ENCODE measurements at places on chromosomes 6 and 20.
A peak's percentile ranks its signal among the peaks of the same experiment; 100 is the strongest.

- DNase-seq: no peak
Measured at GRCh38 chr6:45075246-45075645, 252.9 kb upstream of the RUNX2 start.

DNA sequence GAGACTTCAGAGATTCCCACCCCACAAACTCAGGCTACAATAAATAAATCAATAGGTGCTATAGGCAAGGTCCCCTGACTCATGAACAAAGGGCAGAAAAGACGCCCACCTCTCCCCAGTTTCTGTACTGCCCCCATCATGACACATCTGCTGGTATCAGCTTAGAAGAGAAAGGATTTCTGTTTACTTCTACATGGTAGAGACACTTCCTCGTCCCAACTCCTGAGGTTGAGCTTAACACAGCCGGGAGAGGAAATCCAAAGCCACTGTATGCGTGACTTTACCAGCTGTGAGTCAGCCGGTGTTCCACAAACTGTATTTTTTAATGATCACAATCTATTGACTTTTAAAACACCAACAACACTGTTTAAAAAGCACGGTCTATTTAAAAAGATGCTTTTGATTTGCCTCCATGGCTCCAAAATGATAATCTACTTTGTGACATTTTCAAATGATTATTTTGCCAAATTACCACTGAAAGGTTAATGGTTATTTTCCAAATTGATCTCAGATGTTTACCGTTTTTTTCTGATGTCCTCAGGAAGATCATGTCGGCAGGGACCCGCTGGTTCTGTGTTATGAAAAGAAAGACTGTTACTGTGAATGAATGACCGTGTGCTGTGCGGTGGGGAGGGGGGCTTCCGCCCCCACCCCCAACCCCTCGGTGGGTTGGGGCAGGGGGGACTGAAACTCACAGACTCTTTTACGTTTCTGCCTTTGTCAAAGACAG, 72.5 kb downstream of the ATP9A start:
- DNase-seq: no peak

DNA sequence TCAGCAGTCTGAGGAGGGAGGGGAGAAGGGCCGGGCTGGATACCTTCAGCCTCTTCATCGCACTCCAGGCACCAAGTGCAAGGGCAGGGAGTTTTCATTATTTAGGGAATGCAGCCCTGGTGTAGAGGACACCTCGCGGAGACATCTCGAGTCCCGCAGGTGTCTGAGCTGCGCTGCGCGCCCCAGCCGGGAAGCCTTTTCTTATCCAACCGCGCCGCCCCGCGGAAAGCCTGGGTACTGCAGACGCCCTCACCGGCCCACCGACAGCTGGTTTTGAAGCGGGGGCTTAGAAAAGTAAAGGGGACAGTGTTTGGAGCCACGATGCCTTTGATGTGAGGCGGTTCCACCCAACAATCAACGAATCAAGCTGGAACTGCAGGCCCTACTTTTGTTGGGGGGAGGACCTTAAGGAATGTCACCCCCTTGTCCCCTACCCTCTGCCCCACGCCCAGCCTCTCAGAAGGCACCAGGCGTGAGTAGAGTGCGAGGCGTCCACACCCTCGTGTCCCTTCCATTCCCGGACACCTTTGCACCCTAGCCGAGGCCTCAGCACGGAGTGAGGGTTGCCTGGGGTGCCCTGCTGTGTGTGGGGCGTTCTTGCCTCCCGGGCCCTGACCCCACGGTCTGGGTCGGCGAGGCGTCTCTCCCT, 8.6 kb downstream of the NKX2-2 start:
- DNase-seq: peak; percentile 96

GRCh38 chr6:28896505-28897368, 27.0 kb downstream of the TRIM27 start:
- peak; percentile 63 for DNase-seq

GRCh38 chr6:27838058-27838944, 73.9 kb downstream of the OR2B2 start:
- peak; percentile 74 for DNase-seq

- DNase-seq: no peak
Measured at GRCh38 chr6:149031201-149031858, 284.5 kb downstream of the UST start.

GRCh38 chr20:18683839-18684238, 96.0 kb downstream of the DTD1 start:
- no peak for DNase-seq

GRCh38 chr6:111642463-111643158, 36.9 kb upstream of the TRAF3IP2 start:
- DNase-seq: peak; percentile 51

DNA sequence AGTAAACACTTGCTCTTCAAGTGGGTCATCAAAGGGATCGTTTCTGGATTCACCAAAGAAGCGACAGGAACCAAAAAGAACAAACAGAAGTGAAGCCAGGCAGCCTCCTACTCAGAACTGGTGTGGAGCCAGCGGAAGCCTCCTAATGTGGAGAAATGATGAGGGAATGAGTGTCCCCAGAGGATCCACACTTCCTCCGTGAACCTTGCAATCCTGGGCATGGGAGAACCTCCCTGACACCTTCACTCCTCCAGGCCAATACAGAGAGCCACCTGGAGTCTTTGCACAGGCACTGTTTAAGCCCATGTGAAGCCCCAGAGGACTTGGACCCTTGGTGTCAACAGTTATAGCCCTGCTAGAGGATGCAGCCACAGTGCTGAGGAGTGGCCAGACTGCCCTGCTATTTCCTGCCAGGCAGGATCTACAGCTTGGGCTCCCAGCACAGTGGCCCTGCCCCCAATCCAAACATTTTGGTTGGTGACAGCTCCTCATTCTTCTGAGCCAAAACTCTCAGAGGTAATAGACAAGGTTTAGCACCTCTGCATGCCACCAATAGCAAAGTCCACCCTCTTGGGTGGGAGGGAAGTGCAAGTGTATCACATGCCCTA, 23.2 kb upstream of the SERINC1 start:
- no peak for DNase-seq

DNA sequence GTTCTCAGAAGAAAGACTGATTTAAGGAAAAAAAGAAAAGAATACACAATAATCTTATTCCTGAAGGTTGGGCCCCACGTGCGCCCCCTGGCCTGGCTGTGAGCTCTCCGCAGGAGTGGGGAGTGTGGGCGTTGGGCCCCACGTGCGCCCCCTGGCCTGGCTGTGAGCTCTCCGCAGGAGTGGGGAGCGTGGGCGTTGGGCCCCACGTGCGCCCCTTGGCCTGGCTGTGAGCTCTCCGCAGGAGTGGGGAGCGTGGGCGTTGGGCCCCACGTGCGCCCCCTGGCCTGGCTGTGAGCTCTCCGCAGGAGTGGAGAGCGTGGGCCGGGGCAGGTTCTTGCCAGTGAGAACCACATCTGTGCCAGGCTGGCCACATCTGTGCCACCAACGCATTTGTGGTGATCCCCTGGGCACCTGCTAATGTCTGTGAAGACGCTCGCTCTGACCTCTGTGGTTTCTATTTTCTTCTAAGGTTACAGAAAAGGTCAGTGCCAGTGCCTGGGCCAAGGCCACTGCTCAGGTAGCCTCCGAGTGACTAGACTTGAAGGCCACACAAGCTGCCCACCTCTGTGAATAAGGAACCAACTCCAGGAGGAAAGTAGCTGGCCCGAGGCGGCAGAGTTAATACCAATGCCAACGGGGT, 41.0 kb downstream of the WDR27 start:
- DNase-seq: no peak

DNA sequence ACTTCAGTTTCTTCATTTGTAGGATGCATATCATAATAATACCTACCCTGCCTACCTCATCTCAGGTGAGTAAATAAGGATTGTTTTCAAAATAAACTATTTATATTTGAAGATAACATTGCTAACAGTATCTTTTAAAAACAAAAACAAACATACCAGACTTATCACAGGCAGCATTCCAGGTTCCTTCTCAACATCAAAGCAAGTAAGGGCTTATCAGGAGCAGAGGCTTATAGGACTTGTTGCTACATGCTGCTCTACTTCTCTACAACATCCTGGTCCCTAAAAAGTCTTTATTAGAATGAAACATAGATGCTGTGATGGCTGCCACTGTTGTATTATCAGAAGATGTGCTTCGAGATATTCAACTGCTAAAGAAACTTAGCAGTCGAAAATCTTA, 149.2 kb upstream of the PRDM1 start:
- DNase-seq: no peak

DNA sequence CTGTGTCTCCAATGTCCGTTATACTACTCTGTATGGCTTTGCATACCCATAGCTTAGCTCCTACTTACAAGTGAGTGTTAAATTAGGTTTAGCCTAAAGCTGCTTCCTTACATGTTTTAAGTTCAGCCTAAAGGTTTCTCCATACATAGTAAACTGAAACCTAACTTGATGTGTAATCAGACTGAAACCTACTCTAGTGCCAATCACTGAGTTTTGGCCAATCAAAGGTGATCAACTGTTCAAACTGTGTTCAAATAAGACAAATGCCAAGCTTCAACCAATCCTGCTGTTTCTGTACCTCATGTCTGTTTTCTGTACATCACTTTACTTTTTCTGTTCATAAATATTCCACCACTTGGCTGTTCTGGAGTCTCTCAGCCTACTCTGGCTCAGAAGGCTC, 20.0 kb downstream of the HLA-DOA start:
- no peak for DNase-seq

All from nephron progenitor cell (in vitro differentiated cells).